Activated effector memory CD4-positive, alpha-beta T cell treated with Interleukin-2 at 50 U/mL for 16 hours (primary cell): ENCODE measurements at places on chromosomes 13 and 19.

DNA sequence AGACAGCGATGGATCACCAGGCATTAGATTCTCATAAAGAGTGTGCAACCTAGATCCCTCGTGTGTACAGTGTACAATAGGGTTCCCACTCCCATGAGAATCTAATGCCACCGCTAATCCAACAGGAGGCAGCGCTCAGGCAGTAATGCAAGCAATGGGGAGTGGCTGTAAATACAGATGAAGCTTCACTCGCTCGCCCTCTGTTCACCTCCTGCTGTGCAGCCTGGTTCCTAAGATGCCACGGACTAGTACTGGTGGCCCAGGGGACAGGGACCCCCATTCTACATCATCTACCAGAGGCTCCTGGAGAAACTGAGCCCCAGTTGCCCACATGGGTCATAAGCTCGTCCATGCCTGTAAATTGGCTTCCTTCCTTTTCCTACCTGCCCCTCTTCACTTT, 8.0 kb downstream of the CLEC4M start:
- no peak for DNase-seq

GRCh38 chr13:99231721-99232120, 26.5 kb downstream of the GPR18 start:
- DNase-seq: no peak

GRCh38 chr19:1150333-1151036, 23.6 kb downstream of the SBNO2 start:
- no peak for DNase-seq

DNA sequence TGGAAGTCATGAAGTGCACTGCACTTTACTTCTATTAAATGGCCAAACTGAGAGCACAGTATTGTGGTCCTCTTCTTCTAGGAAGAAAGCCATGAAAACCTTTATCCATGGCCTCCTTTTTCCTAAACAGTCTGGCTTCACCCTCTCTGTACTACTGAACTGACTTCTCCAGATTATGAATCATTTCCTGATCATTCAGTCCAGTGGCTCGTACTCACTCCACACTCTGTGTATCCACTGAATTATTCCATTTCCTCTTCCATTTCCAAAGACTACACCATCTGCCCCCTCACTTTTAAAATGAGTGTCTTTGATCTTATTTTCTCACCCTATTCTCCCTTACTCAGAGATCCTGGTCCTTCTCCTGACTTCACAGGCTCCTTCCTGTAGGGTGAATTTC, 29.7 kb upstream of the FREM2 start:
- no peak for DNase-seq

DNA sequence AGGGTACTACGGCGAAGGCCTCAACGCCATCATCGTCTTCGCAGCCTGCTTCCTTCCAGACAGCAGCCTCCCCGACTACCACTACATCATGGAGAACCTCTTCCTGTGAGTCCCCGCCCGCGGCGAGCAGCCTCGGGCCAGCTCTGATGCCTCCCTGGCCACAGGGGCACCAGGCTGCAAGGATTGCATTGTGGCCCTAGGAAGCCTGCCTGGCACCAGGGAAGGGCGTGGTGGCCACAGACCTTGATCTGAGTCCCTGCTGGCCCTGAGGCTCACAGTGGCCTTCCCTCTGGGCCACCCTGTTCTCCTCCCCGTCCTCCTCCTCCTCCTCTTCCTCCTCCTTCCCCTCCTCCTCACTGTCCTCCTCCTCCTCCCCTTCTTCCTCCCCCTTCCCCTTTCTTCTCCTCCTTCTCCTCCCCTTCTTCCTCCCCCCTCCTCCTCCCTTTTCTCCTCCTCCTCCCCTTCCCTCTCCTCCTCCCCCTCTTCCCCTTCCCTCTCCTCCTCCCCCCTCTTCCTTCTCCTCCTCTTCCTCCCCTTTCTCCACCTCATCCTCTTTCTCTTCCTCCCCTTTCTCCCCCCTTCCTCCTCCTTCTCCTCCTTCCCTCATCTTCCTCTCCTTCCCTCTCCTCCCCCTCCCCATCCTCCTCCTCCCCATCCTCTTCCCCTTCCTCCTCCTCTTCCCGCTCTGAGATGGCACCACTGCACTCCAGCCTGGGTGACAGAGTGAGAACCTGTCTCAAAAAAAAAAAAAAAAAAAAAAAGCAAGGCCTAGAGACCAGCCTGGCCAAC, 24.4 kb upstream of the NMRK2 start:
- no peak for DNase-seq
